ENCODE measurements at places on chromosomes 4 and X.

GRCh38 chr4:118279328-118279727 is 73.5 kb downstream of the PRSS12 start:
- DNase-seq: no peak

GRCh38 chr4:7116705-7117104 is 48.8 kb upstream of the GRPEL1 start:
- no peak for DNase-seq

- no peak for DNase-seq
Observed at GRCh38 chr4:184812199-184812542, 13.6 kb downstream of the ACSL1 start.

GRCh38 chrX:9866633-9867032 is 80.4 kb downstream of the SHROOM2 start:
- no peak for DNase-seq

DNA sequence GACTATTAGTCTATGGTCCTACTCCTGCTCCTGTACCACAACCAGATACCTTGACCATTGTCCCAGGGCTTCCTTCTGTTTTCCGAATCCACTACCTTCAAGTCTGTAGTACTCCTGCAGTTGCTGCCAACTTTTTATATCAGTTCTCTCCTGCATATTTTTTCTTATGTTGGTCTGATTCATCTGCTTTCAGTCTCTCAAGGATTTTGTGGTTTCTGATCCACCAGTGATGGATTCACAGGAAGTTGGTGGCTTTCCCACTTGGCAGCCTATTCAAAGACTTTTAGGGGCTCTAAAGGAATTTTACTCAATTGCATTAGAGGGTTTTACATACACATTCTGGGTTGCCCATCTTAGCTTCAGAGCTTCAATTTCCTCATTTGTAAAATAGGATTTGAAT is 23.6 kb downstream of the KIF4A start:
- no peak for DNase-seq

GRCh38 chr4:173415885-173416653 is 17.2 kb upstream of the SCRG1 start:
- no peak for DNase-seq

- DNase-seq: no peak
Observed at GRCh38 chrX:106692425-106693065, 34.0 kb upstream of the RNF128 start.

- DNase-seq: no peak
Observed at GRCh38 chr4:40247350-40247749, 50.5 kb downstream of the RHOH start.

- DNase-seq: no peak
Observed at GRCh38 chrX:37754516-37754915, 25.3 kb upstream of the CYBB start.

DNA sequence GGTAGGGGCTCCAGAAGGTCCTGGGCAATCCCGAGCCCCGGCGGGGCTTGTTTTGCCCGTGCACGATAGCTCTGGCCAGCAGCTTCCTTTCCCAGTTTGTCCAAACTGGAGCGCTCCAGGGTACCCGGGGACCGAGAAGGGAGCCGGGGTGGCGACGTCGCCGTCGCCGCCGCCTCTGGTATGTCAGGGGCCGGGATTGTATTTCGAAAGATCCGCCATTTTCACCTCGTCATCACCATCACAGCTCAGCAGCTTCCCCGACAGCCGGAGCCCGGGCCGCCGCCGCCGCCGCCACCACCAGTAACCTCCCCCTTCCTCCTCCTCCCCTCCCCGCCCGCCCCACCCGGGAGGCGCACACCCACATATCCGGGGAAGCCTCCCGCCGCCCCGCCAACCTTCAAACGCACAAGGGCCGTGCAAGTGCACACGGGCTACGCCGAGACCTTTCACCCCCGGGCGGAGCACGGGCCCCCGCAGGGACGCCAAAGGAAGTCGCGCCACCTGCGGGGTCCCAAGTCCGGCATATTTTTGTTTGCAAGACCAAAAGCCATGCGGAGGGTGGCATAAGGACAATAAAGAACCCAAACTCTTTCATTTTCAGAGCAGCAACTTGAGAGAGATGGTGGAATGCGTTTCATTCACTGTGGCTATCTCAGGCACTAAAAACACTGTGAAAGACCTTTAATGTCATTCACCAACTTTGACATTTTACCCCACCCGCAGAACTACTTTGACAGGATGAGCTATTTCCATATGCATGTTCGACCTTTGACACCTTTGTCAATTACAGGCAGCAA is at the start of gene LIN54:
Gene LIN54, minus strand, starts transcription at position 302 of the 797 bp plus-strand sequence. CDS start 25,979 bp downstream, outside the sequence.
- peak; percentile 51 for DNase-seq

GRCh38 chr4:57405359-57405758 is 295.2 kb upstream of the IGFBP7 start:
- DNase-seq: no peak

GRCh38 chr4:67436742-67437141 is 108.6 kb downstream of the CENPC start:
- no peak for DNase-seq

GRCh38 chrX:20472148-20472547 is 205.4 kb upstream of the RPS6KA3 start:
- no peak for DNase-seq

- peak; percentile 53 for DNase-seq
Observed at GRCh38 chr4:742742-743311, 37.2 kb downstream of the PCGF3 start.

GRCh38 chr4:109301651-109302360 is 652 bp downstream of the COL25A1 start:
- DNase-seq: no peak

- DNase-seq: no peak
Observed at GRCh38 chr4:16573739-16574138, 324.7 kb downstream of the LDB2 start.

- no peak for DNase-seq
Observed at GRCh38 chr4:108172753-108173598, 4.2 kb upstream of the LEF1 start.

DNA sequence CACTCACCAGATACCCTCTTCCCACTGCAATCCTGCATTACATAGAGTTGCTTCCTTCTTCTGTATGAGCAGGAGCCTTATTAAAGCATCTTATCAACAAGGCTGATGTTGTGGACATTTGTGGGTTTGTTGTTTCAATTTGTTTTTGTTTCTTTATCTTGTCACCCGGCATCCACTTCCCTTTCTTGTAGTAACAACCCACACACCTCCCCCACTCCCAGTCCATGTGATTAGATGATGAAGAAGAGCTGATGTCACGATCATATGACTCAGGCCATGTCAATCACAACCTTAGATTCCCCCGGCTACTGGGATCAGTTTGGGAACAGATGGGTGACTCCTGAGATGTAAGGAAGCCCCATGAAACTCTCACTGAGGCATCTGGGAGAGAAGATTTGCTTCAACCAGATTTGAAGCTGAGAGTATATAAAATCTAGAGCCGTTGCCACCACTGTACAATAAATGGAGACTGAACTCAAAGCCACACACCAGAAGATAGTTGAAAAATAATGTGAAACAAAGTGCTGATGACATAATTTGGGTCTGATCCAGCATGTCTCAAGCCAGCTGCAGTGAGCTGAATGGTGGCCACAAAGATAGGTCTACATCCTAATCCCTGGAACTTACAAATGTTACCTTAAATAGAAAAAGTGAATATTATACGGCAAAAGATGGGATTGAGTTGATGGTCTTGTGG is 34.1 kb upstream of the SRD5A3 start:
- no peak for DNase-seq

GRCh38 chr4:155617296-155617695 is 49.4 kb upstream of the GUCY1A1 start:
- DNase-seq: no peak

DNA sequence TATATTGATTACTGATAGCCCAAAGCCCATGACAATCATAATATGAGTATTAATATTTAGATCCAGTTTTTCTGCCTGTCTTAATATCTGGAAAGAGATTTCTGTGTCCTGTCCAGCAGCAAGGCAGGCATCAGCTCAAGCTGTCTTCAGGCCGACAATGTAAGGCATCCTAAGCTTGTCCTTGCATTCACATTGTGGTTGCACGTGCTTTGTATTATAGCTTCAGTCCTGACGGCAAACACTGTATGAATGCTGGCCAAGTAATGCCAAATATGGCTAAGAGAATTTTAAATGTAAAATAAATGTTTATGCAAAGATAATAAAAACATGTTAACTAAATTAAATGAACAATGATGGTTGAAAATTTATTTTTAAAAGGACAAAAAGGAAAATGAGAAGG is 255.7 kb upstream of the RPS6KA3 start:
- no peak for DNase-seq

DNA sequence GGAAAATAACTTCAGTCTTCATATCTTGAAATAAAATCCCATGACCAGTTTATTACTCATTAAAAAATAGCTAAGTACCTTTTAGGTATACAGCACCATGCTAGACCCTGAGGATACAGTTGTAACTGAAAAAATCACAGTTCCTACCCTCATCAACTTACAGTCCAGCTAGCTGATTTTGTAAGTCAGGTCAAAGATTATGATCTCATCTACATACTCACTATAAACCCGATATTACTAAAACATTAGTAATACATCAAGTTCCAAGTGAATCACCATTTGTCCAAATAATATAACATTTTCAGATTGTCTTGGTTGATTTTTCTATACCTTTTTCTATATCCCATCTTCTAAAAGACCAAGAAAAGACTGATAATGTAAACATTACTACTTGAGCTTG is 333.9 kb downstream of the INPP4B start:
- no peak for DNase-seq

- no peak for DNase-seq
Observed at GRCh38 chr4:74460833-74461232, 15.9 kb downstream of the AREG start.

DNA sequence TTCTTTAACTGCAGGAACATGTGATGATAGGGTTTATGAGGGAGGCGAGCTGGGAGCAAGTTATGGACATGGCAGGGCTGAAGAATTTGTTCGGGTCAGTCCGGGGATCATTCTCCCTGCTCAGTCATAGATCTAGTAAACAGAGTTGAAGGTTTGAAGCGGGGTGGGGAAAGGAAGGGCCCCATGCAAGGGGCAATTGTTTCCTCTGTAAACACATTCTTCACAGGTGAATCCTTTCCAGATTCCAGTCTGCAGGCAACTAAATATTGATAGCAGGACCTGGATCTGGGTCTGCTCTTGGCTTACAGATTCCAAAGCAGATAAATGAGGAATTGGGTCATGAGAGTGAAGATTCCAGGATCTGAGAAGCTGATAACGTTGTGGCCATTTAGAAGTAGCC is 44.3 kb upstream of the ARHGAP24 start:
- DNase-seq: no peak

DNA sequence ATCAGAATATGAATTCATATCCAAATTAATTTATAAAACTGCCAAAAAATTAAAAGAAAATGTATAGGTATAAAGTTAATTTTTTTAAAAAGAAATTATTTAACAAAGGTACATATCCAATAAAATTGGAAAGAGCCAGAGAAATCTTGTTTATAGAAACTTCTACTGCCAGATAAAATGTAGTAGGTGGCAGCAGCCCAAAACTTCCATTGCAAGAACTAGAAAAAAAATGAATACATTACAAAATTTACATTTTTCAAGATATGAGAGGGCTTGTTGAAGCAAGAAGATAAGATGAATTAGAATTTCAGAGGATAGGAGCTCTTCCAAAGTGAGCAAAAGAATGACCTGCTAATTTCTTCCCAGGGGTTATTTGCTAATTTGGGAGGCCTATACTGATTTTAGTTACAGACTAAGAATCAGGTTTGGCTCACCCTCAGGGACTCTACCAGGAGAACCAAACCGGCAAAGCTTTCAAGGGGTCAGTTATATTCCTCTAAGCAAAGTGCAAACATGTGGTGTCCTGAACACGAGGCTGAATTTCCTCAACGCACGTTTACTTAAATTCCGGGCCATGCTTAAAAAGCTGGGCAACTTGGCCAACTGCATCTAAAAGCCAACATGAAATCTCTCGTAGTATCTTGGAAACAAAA is 17.5 kb downstream of the ANKRD50 start:
- DNase-seq: no peak

GRCh38 chr4:77127215-77127614 is 29.8 kb upstream of the CCNG2 start:
- DNase-seq: no peak

- DNase-seq: no peak
Observed at GRCh38 chr4:94208918-94209317, 1.3 kb downstream of the SMARCAD1 start.

- no peak for DNase-seq
Observed at GRCh38 chr4:40878548-40879055, 128.8 kb downstream of the NSUN7 start.

DNA sequence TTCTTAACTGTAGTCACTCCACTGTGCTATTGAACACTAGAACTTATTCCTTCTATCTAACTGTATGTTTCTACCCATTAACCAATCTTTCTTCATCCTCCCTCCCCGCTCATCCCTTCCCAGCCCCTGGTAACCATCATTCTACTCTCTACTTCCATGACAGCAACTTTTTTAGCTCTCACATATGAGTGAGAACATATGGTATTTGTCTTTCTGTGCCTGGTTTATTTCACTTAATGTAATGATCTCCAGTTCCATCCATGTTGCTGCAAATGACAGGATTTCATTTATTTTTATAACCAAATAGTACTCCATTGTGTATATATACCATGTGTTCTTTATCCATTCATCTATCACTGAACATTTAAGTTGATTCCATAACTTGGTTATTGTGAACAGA is 186.5 kb downstream of the GABRB1 start:
- no peak for DNase-seq

DNA sequence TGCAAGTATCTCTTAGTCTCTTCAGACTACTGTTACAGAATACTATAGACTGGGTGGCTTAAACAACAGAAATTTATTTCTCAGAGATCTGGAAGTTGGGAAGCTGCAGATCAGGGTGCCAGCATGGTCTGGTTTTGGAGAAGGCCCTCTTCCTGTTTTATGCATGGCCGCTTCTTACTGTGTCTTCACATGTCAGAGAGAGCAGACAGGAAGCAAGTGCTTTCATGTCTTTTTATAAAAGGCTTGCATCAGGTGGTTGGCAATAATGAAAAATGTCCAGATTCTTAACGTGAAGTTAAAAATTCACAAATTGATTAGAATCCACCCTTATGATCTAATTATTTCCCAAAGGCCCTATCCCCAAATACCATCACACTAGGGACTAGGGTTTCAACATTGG is 284.9 kb downstream of the RPA4 start:
- no peak for DNase-seq

DNA sequence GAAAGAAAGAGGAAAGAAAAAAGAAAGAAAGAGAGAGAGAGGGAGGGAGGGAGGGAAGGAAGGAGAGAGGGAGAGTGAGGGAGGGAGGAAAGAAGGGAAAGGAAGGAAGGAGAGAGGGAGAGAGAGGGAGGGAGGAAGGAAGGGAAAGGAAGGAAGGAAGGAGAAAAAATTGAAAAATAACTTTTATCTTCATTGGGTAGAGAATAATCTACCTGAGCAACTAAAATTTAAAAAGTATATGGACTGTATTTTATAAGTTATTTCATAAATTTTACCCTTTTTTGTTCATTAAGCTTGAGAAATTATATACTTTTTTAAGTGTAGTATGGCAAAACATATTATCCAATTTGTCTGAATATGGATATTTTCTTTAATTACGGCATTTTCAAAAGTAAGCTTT is 32.0 kb downstream of the ARSJ start:
- DNase-seq: no peak

Measured in stimulated activated CD8-positive, alpha-beta memory T cell treated with anti-CD3 and anti-CD28 coated beads, Interleukin-4, amount 100 ng/mL, for 1 hour (primary cell).